Left ventricle myocardium inferior (tissue), 1 donor: ENCODE measurements at places on chromosomes 4 and X.

GRCh38 chr4:4289055-4289454 is 899 bp downstream of the LYAR start:
- no peak for DNase-seq

GRCh38 chrX:118108304-118108703 is 8.3 kb downstream of the KLHL13 start:
- no peak for DNase-seq

- no peak for DNase-seq
These were observed 273.4 kb upstream of the TRPC5 start for GRCh38 chrX:112355931-112356330.

GRCh38 chr4:105657117-105657765 is 51.2 kb downstream of the INTS12 start:
- DNase-seq, result no peak

- peak; percentile 78 for DNase-seq
These were observed 15.8 kb downstream of the ZCCHC12 start for GRCh38 chrX:118839334-118839958.

DNA sequence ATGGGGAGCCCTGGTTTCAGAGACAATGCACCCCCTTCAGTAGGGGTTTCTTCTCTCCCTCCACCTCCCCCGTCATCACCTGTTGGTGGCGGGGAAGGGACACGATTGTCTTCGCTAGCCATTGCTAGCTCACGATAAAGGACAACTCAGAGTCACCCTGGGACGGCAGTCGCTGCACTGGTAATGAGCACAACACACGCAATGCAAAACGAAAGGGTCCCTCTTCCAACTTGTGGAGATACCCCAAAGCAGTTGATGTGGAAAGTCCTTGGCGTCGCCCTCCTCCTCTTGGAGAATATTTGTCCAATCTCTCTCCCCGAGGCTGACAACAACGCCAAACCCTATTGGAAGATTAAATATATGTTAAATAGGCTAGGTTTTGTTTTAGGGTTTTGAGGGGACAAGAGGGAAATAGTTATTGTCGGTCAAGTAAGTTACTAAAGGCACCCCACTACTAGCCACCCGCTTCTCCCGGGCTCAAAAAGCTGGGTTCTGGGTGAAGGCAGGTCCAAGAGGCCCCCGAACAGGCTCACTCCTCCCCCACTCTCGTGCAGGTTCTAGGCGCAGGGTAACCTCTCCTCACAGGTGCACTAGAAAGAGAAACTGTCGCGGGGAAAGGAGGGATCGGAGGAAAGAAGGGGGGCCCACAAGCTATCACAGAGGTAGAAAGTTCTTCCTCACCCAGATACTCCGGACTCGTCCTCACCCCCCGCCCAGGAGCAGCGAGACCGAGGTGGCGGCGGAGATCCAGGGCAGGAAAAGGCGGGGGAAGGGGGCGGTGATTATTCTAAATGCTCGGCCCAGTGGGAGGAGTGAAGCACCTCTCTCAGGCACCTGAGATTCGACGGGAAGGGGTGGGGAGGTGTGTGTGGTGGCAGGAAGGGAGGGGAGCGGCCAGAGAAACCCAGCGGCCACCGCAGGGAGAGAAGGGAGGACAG is at the start of gene LRBA:
Gene LRBA, minus strand, starts transcription at position 764 of the 938 bp plus-strand sequence. Its CDS starts 642 bp downstream, at position 122.
- peak; percentile 67 for DNase-seq

DNA sequence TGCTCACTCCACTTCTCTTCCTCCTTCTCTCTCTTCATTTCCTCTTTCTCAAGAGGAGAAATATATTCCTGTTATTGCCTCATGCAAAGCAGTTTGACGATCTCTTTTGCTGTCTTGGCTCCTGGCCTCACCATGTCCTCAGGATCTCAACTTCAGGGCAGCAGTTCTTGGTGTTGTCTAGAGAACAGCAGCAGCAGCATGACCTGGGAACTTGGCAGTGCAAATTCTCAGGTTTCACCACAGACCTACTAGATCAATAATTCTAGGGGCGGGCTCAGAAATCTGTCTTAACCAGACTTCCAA is 193.4 kb upstream of the EDNRA start:
- no peak for DNase-seq
